ENCODE measurements at places on chromosomes 7 and 10. TPM values are rescaled to one million over a fixed set of nuclear protein-coding genes. Genes with fewer than 3 reads are reported as not detected.

Gene SUV39H2
- total RNA-seq: 27.2 TPM

Gene NEUROG3
- total RNA-seq: not detected

Gene AUTS2
- total RNA-seq: 3.9 TPM

Gene TDRD1
- 0.64 TPM for total RNA-seq

Gene PAX4
- total RNA-seq: not detected

Gene KIAA1549
- 2.6 TPM for total RNA-seq

Gene FBXL13
- total RNA-seq: 1.3 TPM

Gene ZP3
- total RNA-seq: 0.86 TPM

DNA sequence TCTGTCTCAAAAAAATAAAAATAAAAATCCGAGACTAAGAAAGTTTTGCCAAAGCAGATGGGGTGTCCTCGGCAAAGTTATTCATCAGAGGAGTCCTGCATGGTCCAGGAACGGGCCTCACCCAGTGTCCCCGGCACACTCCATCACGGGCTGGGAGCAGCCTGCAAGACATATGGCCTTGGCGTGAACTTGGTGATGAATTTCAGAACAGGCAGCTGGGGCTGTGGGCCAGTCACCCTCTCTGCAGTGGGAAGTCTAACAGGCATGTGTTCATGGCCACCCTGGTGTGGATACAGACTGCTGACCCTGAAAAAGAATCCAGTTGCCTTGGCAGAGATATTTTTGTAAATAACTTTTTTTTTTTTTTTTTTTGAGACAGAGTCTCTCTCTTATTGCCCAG, 34.7 kb downstream of the NPTX2 start:
- no peak for DNase-seq

- DNase-seq: no peak
Measured at GRCh38 chr10:49749556-49750491, 12.3 kb downstream of the OGDHL start.

DNA sequence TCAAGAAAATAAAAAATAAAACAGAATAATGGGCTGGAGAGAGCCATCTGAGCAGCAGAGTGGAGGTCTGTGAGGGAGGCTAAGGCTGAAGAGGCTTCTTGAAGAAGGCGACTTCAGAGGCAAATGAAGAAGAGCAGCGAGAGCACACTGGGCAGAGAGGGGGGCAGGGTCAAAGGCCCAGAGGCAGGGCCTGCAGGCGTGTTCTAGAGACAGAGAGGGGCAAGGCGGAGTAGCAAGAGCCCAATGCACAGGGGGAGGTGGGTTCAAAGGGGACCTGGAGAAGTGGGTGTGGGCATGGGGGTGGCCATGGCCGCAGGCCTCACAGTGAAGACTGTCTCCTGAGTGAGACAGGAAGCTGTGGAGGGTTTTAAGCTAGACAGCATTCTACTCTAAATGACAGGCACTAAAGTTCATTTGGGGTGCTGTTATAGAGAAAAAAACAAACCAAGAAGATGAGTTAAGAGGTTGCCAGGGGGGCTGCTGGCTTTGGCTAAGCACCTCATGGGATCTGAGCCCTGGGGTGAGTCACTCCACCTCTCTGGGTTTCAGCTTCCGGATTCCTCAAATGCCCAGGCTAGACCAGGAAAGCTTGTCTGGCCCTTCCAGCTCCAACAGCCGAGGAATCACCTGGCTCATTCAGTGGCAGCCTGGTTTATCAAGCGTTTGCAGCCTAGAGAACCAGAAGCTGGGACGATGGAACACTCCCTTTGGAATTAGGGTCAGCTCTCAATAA, 81.7 kb downstream of the DLG5 start:
- DNase-seq: peak; percentile 64

DNA sequence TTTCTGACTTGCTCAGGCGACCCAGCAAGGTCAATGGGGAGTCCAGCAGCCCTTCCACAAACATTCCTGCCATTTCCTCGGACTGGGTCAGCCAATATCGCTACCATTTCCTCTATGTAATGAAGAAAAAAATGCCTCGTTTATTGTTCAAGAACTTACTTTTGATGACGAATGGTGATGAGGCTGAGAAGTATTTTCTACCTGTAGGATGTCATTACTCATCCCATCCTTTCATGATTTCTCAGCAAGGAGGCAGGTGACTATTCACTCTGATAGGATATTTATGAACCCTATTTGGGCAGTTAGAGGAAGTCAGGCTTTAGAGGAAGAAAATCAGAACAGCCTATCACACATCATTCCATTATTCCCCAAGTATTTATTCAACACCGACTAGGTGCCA, 178.6 kb downstream of the FANK1 start:
- DNase-seq: no peak

DNA sequence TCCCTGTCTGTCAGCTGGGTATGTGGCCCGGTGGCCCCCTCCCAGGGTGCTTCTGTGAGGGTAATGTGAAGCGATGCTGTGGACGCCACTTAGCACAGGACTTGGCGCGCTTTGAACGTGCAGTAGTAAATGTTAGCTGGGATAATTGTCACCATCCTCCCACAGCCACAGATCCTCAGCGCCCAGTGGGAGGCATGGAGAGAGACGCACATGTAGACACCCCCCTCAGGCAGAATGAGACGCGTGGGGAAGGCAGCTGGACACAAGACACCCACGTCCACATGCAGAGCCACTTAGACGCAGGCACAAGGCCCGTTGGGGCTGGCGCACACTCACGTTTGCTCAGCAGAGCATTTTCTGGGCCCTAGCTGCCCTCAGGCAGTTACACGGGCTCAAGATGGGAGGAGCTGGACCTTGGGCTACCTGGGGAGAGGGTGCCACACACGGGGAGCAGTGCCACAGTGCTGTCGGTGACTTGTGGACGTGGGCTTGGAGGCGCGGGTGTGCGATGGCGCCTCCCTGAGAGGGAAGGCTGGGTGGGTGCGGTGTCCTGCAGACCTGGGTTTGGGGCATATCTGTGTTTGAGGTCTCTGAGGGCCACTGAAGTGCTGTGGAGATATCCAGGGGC, 26.4 kb downstream of the ADCYAP1R1 start:
- DNase-seq: no peak

- DNase-seq: no peak
Measured at GRCh38 chr7:75614401-75614800, 122.3 kb downstream of the SPDYE5 start.

DNA sequence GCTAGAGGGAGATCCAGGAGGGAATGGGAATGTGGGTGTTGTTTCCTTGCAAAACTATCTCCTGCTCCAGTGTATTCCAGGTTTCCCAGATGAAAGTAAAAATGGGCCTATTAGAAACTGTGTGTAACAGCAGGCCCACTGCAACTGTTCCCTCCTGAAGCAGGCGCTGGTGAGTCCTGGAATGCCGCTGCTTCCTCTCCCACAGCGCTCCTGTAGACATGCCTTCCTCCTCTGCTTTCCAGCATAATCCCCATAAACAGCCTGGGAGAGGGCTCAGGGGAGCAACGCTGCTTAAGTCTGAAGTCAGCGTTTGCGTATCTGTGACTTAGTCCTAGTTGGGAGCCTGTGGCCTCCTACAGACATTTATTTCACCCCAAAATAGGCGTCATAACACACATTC, 551.0 kb upstream of the FOXK1 start:
- no peak for DNase-seq

- peak; percentile 100 for DNase-seq
Measured at GRCh38 chr10:14074062-14074884, 256.5 kb downstream of the FRMD4A start.

DNA sequence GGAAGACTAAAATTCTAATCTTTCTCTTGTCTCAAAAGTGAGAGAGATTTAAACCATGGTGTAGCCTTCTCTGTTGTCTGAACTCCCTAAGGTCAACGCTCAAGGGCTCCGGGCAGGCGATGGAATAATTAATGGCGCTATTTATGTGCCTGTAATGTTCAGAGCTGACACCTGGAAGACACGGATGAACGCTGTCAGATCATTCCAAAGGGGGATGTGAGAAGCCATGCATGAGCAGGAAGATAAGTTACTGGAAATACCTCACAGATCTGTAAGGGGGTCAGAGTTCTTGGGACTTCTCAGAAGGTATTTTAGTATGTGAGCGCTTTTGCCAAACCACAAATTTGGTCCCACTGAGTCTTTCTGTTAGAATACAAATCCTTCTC, 73.3 kb upstream of the MTPN start:
- no peak for DNase-seq

- DNase-seq: no peak
Measured at GRCh38 chr10:70477661-70478162, 855 bp upstream of the PALD1 start.

- no peak for DNase-seq
Measured at GRCh38 chr10:6148908-6149307, 53.8 kb upstream of the PFKFB3 start.

DNA sequence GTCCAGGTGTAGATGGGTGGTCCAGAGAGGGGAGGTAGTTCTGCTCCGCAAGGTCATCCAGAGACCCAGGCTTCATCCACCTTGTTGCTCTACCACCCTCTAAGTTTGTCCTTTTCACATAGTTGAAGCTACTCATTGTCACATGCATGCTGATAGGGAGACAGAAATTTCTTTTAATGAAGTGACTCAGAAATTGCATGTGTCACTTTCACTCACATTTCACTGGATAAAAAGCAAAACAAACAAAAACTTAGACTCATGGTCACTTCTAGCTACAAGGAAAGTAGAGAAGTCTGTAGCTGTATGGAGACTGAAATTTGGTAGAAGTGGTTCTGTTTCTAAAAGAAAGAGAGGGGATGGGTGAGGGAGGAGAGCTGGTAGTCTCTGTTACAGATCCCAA, 161.9 kb downstream of the SORCS3 start:
- no peak for DNase-seq

DNA sequence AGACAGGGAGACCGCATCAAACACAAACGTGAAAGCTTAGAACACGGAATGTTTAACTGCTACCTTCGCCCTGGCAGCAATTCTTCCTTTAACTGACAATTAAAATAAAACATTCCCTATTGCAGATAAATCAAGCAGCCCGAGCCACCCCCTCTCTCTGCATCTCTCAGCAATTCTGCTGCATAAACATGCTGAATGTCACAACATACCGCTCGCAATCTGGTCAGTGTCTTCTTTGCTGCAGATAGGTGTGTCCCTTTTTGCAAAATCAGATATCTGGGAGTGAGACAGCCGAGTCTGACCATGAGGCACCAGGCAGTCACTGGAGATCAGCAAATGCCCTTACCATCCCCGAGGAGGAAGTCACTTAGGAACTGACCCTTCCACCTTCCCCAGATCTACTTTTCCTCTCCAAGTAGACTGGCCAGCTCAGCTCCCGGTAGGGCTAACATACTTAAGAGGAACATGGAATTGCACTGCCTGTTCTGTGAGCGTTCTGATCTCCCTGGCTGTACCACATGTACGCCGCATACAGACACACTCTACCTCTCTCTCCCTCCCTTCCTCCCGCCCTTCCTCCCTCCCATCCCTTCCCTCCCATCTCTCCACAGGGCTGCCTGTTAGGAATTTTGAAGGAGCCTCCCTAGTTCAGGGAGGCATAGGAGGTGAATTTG, at the start of gene FRMD4A:
TSS of gene FRMD4A (minus strand) at position 537 of the 674 bp plus-strand sequence.
- no peak for DNase-seq

- DNase-seq: no peak
Measured at GRCh38 chr7:7821517-7821916, 103.1 kb upstream of the RPA3 start.

- no peak for DNase-seq
Measured at GRCh38 chr7:39526666-39527065, 39.5 kb upstream of the YAE1 start.

DNA sequence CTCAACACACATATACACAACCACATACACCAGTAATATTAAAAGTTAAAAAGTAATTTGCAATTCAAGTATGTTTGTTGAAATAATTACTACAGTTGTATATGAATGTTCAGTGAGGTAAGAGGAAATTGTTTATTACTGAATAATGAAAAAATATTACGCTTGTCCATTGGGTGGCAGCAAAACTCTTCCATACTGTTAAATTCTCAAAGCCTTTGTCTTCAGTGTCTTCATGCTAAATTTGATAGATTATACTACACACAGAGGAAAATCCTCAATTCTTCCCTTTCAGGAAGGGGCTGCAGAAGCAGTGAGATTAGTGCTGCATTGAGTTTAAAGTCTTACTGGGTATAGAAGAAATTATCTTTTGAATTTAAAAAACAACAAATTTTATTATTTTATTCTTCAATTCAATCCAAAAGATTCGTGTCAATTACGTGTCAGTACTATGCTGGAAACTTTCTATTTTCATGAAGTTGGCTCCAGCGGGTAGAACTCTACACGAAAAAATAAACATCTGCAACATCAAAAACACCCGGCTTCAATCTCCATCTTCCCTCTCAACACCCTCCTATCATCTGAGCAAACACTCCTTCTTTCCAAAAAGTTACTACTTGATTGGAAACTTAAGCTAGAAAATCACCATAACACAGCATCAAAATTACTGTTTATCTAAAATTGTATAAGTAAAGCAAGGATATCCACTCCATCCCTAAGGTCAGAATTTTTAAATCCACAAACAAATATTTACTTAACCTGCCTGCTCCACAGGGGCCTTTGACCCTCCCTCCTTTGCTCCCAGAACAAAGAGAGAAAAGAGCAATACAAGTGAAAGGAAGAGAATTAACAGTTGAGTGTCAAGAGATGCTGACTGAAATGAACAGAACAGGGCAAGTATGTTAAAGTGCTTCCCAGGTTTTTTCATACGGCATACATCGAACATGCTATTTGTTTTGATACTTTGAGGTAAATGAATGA, 37.0 kb upstream of the TES start:
- peak; percentile 78 for DNase-seq

DNA sequence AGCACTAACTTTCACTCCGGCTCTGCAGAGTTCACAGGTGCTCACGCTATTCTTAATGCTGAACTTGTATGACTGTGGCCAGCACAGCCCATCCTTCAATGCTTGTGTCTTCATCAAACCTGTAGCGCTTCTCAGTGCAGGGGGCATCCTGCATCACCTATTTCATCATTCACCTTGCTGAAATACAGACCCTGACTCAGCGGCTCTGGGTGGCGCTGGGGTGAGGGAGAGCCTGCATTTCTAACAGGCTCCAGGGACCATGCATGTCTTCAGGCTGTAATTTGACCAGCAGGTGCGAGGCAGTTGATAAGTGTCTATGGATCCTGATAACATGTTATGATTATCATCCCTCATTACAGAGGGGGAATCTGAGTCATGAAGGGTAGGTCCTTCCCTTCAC, 89.3 kb downstream of the VOPP1 start:
- DNase-seq: no peak

DNA sequence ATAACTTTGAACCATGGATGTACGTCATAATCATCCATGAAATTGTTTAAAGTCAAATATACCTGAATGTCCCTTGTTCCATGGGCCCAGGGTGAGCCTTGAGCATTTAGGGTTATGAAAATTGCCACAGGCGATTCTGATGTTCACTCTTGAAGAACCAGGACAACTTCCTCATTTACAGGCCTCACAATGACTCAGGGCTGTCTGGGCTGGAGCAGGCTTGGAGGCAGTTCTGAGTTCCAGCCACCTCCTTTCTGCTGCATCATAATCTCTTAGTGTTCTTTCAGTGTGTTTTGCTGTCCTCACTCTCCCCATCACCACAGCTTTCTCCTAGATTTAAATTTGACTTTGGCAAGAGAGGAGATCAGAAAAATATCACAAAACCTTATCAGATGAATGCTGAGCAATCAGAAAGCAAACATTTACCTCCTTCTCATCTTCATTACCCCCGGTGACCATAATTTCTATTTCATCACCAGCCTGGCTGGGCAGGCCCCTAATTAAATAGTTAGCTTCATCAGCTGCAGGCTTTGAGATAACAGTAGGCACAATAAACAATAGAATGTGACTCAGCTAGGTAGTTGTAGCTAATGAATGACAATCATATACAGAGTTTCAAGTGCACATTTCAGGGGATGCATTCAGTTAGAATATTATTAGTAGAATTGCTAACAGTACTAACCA, 571.0 kb downstream of the SH2D4B start:
- DNase-seq: no peak

Measured in fibroblast of villous mesenchyme (primary cell).